ENCODE measurements at places on chromosomes 7 and 10.

DNA sequence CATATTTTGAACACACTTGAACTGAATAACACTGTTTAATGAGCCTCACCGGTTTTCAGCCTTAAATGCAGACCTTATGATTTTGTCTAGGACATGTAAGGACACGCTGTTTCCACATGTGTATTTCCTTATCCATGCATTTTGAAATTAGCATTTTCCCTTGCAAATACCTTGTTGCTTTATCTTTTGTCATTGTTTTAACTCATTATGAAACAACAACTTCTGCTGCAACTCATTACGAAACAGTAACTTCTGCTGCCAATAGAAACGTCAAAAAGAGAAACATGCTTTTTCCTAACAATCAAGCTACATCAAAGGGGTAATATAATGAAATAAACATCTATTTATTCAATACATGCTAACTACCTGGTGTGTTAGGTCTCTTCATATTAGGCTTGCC lies 322.0 kb downstream of the AGMO start:
- DNase-seq, result no peak

- DNase-seq, result no peak
These were observed 304.2 kb upstream of the BMPER start for GRCh38 chr7:33601101-33601500.

DNA sequence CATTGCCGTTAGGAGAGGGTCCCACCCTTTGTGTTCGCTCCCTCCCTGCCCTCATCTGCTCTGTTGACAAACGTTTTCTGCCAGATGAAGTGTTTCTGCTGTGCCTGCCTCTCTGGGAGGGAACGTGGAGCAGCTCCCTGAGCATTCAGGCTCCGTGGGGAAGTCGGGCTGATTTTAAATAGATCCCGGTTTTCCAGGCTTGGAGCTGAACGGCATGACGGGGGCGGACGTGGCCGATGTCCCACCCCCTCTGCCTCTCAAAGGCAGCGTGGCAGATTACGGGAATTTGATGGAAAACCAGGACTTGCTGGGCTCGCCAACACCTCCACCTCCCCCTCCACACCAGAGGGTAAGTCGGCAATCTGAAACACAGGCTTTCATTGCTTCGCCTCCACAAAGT lies 101.9 kb upstream of the NPS start:
- no peak for DNase-seq

- DNase-seq, result no peak
These were observed 66.5 kb downstream of the BICC1 start for GRCh38 chr10:58579011-58579655.

GRCh38 chr7:98110249-98111022 lies 3.8 kb downstream of the LMTK2 start:
- DNase-seq, result no peak

All from ecto neural progenitor cell (in vitro differentiated cells).